ENCODE measurements at places on chromosomes 16 and 17.

GRCh38 chr16:48321317-48322036 lies 63.7 kb downstream of the SIAH1 start:
- no peak for DNase-seq

- DNase-seq, result no peak
These were observed 55.8 kb upstream of the GSE1 start for GRCh38 chr16:85557083-85557970.

- DNase-seq, result no peak
These were observed 4.4 kb upstream of the LHX1 start for GRCh38 chr17:36932694-36933511.

DNA sequence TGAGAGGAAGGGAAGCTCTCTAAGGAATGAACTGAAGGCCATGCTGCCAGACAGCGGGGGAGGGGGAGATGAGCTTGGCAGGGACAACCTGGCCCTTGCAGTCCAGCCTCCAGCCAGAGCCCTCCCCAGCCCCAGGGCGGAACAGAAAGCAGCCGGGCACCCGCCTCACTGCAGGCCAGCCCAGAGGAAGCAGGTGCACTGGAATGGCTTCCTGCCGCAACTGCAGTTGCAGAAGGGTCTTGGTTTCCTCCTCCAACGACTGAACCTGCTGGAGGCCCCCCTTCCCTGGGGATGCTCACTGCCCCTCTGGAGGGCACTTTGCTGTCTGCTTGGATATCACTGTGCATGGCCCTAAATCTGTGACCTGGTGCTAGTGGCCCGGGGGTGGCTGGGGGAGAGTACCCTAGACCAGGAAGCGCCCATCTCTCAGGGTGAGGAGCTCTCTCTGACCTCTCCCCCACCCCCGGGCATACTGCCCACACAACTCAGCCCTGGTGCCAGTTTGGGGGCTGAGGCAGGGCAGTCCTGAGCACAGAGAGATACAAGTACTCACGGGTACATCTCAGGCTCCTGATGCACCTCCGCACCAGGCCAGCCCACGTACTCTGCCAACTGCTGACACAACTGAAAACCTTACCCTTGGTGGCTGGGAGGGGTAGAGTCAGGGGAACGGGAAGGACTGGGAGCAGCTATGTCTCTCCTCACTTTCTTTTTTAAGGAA lies 41.1 kb downstream of the MYO18A start:
- no peak for DNase-seq

GRCh38 chr17:55360971-55361370 lies 60.7 kb downstream of the MMD start:
- DNase-seq, result no peak

- no peak for DNase-seq
These were observed 12.2 kb upstream of the CBX4 start for GRCh38 chr17:79851461-79851817.
